Large intestine (tissue), 12 donors: ENCODE measurements at places on chromosomes 1 and 21.
A peak's percentile ranks its signal among the peaks of the same experiment; 100 is the strongest.

- DNase-seq: no peak
These were observed 83.7 kb downstream of the DPYD start for GRCh38 chr1:97837161-97837560.

GRCh38 chr1:107936498-107937481 is 28.2 kb downstream of the VAV3 start:
- no peak for DNase-seq

GRCh38 chr1:211698161-211699026 is 23.0 kb upstream of the NEK2 start:
- DNase-seq: peak; percentile 54

DNA sequence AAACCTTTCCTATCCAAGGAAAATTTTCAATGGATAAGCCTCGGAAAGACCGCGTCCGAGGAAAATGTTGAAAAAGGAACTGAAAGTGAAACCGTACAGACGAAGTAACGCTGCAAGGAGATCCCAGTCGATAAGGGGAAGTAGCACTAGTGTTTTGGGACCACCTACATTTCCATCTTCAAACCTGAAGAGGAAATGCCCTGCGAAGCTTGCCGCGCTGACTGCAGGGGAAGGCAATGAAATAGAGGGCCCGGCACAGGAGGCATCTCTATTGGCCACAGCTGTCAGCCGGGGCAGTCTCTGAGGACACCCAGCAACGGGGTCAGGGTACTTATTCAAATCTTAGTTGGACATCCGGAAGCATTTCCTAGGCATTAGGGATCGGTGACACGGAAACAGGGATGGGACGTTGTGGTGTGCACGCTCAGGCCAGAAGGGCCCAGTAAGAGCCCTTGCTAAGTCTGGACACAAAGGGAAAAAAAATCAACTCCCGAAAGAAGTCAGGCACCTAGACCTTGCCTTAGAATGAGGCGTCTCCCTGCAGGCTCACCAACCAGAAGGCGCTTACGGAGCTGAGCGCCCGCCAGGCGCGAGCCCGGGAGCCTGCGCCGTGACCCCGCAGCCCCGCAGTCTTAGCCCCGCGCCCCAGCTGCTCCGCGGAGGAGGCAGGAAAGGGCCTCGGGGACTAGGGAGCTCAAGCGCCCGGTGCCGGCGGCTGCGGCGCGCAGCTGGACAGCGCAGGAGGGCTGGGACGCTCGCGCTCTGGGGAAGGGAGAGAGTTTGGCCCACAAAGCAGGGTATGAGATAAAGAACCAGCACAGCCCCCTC is 655 bp downstream of the USF1 start:
- DNase-seq: peak; percentile 63

GRCh38 chr1:223775054-223775453 is 62.7 kb downstream of the CAPN2 start:
- DNase-seq: no peak

- DNase-seq: no peak
These were observed 177.9 kb downstream of the CLIC6 start for GRCh38 chr21:34846601-34847112.
